ENCODE measurements at places on chromosomes 2 and 18.

DNA sequence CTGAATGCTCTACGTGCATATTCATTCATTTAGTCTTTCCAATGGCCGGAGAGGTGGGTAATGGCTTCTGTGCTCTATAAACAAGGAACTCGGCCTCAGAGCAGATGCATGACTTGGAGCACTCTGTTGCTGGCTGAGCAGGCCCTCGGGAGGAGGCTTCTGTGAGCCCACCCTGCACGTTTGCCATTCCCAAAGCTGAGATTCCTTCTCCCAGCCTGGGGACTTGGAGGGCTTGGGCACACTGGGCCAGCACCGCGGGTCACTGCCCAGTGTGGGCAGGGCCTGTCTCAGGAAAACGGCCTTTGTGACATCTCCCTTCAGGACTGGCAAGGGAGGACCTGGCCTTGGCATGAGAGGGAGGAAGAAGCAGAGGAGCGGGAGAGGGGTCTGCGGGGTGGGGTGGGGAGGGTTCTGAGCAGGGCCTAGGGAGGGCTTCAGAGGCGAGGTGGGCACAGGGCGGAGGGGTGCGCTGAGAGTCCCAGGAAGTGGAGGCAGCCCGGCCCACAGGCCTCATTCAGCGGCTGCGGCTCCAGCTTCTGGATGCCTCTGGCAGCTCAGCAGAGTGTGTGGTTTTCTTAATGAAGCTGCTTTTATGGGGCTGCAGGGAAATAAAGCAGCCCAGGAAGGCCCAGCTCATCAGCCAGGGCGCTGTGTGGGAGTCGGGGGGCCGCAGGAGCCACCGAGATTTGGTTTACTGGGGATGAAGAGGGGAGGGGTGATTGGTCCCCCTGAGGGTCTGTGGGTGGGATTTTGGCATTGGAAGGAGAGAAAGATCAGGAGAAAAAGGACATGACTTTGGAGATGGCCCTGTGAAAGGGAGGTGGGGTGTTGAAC lies 51.7 kb upstream of the OTOF start:
- DNase-seq = no peak

DNA sequence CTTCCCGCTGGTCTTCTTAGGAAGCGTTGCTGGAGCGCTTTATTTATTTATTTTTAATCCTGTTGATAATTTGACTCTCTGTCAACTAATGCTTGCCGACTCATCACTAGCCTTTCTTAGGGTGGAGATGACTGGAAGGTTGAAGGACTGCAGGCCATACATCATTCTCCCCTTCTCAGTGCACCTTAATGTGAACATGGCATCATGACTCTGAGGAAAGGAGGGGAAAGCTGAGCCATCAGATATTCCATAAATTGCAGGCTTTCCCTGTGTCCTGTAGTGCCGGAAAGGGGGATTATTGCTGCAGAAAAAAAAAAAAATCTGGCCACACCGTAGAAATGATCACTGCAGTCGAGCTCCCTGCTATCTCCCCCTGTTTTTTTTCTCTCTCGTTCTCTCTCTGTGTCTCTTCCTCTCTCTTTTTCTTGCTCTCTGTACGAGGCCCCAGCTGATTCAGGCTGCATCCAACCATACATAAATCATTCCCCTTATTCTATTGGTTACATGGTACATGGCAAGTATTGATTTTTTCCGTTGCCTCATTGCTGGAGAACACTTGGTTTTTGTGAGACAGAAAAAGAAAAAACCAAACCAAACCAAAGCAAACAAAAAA lies 125.8 kb upstream of the EFEMP1 start:
- DNase-seq = no peak

GRCh38 chr2:149019768-149020167 lies 18.7 kb upstream of the LYPD6B start:
- no peak for DNase-seq

DNA sequence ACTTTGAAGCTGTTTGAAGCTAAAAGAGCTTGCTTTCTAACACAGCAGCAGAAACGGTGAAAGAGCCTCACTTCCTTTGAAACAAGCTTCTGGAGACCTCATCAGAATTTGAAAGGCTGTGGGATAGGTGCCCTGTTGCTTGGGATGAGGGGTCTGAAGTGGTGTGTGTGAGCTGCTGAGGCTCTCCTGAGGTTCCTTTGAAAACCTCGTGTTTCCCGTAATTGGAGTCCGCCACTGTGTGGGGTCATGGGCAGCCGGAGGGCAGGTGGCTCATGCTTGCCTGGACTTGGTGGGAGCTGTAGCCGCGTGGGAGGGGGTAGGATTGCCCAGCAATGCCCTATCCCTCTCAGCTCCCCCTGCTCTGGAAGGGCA lies 34.4 kb downstream of the CABLES1 start:
- DNase-seq = no peak

DNA sequence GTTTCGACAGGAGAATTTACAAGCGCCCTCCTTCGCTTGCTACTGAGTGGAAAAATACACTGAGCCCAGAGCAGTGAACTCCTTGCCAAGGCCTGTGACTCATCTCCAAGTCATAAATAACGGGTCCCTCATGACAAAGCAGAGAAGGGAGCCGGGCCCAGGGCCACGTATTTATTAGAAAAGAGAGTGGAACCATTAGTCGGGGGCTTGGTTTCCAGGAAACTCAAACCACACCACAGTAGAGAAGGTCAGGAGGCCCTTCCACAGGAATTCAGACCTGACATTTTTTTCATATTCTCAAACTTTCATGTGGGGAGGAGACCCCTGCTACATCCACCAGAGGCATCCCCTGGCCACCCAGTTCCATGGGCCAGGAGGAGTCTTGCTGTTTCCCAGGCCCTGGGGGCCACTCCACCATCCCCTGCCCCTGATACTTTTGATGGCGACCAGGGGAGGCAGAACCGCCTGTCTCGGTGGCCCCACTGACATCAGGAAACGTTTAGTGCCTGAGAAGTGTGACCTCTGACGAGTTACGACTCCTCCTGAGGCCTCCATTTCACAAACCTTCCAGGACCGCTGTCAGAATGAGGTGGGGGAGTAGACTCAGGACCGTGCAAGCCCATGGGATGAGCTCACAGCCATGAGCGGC lies 289.7 kb downstream of the DYSF start:
- peak; percentile 76 for DNase-seq

GRCh38 chr18:70221156-70221914 lies 15.8 kb upstream of the RTTN start:
- DNase-seq = no peak

DNA sequence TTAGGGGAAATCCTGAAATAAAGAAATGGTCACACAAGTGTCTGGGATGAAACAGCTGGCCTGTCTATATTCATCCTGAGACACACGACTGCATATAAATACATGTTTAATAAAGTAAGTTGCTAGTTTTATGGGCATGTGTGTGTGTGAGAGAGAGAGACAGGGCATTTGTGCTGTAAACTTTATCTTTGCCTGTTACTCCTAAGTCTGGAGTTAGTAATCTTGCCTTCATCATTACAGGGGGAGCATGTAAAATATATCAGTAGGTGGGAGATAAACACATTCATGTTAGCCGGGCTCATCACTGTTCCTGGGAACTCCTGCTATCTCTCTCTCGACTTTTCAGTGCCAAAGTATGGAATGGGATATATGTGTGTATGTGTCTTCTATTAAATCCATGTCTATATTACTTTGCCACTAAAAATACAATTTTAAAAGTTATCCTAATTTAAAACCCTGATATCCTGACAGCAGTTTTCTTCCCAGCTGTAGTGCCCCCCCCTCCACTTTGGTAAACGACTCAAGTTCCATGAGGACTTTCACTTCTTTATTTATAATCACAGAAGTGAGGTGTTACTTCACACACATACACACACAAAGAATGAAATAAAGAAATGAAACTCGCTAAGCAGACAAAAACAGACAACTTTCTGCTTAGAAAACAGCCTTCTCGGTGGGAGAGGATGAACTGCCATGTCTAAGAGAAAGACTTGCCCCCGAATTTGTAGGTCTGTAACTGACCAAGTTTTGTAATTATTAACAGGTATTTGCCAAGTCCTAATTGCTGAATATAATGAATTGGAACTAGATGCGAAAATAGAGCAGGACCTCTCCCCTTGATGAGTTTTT lies 947 bp downstream of the ZEB2 start:
- no peak for DNase-seq

- DNase-seq = no peak
Measured at GRCh38 chr18:25998461-25998860, 92.0 kb downstream of the SS18 start.

GRCh38 chr2:159551806-159552205 lies 64.5 kb downstream of the BAZ2B start:
- DNase-seq = no peak

DNA sequence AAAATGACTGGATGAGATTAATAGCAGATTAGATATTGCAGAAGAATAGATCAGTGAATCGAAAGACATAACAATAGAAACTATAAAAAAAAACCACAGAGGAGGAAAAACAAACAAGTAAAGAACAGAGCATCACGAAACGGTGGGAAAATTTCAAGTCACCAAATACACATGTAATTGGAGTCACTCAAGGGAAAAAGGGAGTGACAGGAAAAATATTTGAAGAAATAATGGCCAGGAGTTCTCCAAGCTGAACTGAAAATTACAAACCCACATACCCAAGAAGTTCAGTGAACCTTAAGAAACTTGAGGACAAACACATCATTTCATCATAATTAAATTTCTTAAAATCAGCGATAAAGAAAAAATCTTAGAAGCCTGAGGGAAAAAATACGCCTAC lies 11.0 kb upstream of the IL1R1 start:
- no peak for DNase-seq

- DNase-seq = peak; percentile 93
Measured at GRCh38 chr2:219543596-219544358, at the start of the genes CHPF and TMEM198. Gene CHPF (minus strand): TSS chr2:219543809. CDS start chr2:219543538, 271 bp downstream. Gene TMEM198 (plus strand): TSS chr2:219544028. CDS start chr2:219544728, 700 bp downstream.

DNA sequence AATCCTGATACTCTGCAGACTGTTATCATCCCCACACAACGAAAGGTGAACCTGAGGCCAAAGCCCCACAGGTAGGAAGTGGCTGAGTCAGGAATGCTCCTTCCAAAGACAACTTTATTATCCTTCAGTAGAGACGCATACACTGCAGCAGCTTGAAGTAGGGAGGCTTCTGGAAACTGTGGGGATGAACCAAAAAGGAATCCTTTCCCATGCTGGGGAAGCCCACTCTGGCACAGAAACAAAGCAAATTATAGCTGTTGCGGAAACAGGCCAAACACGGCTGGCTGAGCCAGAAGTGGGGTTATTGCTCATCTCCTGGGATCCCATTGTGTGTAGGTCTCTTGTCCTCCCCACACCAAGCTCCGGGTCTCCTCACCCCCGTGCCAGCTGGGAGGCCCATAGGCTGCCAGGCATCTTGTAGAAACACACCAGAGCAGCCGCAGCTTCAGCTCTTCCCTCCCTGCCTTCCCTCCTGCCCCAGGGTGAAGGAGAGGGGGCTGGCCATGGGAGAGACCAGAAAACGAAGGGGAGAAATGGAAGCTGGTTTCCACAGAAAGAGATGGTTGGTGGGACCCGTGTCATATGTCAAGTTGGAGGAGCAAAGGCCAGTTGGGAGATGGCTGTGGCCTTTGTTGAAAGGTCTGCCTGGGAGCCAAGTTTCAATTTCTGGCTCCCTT lies 176.9 kb upstream of the NABP1 start:
- DNase-seq = no peak

DNA sequence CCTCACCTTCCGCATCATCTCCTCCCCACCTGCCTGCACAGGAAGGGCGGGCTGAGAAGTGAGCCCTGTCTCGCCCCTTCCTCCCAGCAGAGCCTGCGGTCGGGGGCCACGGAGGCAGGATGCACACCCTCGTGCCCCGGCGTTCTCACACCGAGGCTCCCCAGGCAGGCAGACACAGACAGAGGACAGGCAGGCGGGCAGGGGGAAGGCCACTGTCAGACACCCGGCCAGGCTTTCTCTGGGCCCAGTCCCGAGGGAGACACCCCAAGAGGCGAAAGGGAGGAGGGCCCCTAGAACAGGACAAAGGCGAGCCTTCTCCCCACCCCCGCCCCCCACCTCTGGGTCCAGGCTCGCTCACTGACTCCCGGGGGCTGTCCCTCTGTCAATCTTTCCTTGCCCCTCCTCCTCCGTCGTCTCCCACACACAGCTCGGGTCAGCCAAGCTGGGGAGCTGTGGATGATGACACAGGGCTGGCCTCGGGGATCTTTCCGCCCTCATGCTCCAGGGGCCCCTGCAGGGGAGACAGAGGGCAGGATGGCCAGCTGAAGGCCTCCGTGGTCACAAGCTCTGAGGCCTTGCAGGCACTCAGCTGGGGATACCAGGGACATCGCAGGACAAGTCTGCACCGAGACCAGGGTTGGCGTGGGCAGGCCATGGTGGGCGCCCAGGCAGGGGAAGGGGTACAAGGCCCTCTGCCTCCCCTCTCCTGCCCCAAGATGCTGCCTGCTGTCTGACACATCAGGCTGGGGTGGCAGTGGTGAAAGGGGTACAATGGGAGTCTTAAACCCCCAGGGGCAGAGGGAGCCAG lies 24.9 kb downstream of the BIN1 start:
- DNase-seq = no peak

- no peak for DNase-seq
Measured at GRCh38 chr2:240437861-240438809, 2.7 kb downstream of the GPC1 start.

DNA sequence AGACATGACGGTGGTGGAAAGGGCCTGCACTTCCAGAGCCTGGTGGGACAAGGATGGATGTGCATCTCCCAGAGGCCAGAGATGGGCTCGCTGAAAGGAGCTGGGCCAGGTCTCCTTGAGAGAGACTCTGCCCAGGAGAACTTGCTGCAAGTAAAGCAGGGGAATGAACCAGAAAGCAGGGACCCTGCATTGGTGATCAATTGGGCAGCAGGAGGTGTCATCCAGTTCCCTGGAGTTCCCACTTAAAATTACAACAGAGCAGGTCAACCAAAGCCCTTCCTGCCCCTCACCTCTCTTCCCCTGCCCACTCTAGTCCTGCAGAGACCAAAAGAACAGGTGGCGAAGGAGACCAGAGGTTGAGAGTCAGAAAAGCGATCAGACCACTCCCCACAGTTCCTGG lies 69.7 kb upstream of the CAB39 start:
- DNase-seq = no peak

DNA sequence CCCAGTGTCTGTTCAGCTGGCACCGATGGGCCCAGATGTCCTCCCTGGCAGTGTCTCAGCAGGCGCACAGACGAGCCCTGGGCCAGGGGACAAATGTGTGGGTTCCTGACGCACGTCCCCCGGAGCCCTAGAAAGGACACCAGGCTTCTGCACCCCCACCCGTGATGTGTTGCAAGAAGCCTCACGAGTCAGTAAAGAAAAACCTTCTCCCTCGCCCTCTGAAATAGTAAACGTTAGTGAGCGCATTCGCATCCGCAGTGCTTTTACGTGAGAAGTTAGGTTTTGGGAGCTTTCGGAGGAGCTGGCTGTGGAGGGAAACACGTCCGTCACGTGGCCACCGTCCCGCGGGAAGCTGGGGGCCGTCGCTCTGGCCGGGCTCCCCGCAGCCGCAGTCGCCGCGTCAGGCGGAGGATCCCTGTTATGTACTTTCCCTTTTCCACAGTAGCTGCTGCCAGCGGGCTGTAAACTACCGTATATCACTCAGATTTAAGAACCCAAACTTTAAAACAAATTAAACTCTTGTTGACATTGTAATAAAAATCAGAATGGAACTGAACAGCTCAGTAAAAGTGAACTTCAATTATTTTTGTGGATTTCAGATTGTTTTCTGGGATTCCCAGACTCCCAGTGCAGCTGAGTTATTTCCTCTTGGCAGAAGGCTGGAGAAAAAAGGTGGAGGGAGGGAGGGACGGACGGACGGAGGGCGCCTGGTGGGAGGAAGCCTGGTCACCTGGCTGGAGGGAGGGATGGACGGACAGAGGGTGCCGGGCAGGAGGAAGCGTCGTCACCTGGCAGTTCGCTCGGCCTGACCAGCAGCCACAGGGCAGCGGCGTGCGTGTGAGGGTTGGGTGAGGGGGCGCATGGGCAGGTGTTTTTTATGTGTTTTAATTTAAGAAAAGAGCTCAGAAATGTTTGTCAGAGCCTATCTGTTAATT lies 112.1 kb downstream of the NFATC1 start:
- no peak for DNase-seq
